ENCODE measurements at places on chromosomes 13 and 19. TPM values are rescaled to one million over a fixed set of nuclear protein-coding genes. Genes with fewer than 3 reads are reported as not detected.

DNA sequence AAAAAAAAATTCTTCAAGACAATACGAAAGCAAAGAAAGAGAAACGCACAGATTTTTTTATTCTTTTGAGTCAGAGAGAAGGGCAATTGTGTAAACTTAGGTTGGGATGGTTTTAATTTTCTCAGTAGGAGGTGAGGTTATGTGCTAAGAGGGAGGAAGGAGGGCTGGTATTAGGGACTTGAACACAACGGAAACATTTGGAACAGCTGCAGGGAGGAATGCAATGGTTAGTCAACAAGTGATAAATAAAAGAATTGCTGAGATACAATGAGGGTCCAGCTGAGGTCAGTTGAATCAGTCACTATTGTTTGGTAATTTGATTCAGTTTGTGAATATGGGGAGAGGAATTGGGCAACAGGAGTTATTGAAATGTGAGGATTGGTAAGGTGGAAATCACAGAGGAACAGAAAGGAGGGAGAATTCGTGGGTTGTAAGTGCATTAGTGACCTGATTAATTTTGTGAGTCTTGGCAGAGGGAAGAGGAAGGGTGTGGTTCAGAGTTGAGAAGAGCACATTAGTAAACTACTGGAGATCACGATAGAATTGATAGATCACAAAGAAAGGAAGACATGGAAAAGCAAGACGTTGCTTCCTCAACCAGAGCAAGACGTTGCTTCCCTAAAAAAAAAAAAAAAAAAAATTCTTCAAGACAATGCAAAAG, 499.5 kb upstream of the SPRY2 start:
- peak; percentile 99 for DNase-seq

PNMA8B gene
- 3.7 TPM for polyA plus RNA-seq

DMKN gene
- polyA plus RNA-seq, result 1.1 TPM

C19orf18 gene
- polyA plus RNA-seq, result 0.61 TPM

DNA sequence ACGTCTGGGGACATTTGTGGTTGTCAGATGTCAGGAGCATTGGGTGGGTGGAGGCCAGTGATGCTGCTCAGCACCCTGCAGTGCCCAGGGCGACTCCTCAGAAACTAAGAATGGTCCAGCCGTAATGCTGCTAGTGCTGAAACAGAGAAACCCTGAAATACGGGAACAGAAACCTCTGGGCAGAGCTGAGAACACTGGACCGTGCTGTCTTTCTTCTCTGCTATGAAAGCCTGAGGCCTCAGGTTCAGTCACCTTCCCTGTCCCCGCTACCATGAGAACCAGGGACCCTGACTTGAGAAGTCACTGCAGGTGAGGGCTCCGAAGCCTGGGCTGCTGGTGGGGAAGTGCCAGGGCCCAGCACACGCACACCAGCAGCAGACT, 13.4 kb downstream of the CAPS start:
- no peak for DNase-seq

GRCh38 chr19:41218615-41219507, at the start of gene AXL:
Gene AXL (plus strand): TSS chr19:41219223. CDS start chr19:41219393, 170 bp downstream.
- peak; percentile 95 for DNase-seq

DNA sequence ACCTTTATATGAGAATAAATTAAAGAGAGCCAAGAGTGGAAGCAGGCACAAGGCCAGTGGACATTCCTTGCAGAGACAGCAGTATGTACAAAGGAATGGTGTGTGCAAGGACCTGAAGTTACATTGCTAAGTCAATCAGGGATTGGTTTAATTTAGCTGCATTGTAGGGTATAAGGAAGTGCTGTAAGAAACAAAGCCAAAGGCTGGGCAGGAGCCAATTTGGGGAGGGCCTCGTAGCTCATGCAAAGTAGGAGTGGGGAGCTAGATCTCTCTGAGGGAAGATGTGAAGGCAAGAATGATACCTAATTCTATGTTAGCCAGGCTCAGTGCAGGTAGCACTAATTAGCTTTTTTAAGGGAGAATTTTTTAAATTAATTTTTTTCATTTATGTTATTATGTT, 76.7 kb downstream of the SLAIN1 start:
- DNase-seq, result peak; percentile 10

LILRB4 gene
- 2.1 TPM for polyA plus RNA-seq

GRCh38 chr13:80249516-80250212, 91.3 kb downstream of the SPRY2 start:
- peak; percentile 55 for DNase-seq

DNA sequence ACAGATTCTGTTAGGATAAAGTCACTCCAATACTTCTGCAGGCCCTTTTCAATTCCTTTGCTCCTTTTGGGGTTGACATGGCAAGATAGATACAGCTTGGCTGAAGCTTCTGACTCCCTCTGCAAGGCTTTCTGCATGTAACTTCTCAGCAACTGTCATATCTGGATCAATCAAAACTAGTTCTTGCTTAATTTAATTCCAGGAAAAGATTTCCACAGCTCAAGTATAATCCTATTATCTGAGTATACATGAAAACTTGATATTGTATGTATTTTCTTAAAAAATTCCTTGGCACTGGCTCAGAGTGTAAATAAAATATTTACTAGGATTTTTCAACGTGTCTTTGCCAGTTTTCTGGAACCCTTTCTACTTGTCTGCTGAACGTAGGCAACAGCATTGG, 109.6 kb downstream of the STARD13 start:
- DNase-seq, result no peak

CGB2 gene
- not detected for polyA plus RNA-seq

DNA sequence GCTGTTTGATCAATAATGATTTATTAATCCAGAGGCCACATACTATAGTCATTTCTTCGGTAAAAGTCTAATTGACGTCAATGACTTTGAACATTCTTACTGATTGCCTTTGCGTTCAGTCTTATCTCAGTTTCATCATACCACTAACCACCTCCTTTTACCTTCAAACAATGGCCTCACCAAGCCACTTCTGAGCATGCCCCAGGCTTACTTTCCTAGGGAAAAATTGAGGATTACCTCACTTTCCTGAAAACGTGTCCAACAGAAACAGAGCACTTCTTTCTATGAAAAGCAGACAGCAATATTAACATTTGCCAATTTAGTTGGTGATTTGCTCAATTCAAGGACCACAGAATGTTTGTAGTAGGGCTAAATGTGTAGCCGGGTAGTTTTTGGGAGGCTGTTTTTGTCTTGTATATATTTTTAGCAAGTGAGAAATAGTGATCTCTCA, 157.6 kb downstream of the KLF5 start:
- DNase-seq, result peak; percentile 19

- DNase-seq, result no peak
Observed at GRCh38 chr13:98664047-98664446, 87.1 kb upstream of the STK24 start.

OR10H1 gene
- polyA plus RNA-seq, result not detected

GRCh38 chr13:46126056-46126455, 21.2 kb upstream of the CPB2 start:
- no peak for DNase-seq

Measured in muscle of leg (tissue), 16 donors.